ENCODE measurements at places on chromosomes 5 and 9.
A peak's percentile ranks its signal among the peaks of the same experiment; 100 is the strongest.

- DNase-seq: peak; percentile 82
Observed at GRCh38 chr9:124030969-124031451, 19.4 kb downstream of the LHX2 start.

DNA sequence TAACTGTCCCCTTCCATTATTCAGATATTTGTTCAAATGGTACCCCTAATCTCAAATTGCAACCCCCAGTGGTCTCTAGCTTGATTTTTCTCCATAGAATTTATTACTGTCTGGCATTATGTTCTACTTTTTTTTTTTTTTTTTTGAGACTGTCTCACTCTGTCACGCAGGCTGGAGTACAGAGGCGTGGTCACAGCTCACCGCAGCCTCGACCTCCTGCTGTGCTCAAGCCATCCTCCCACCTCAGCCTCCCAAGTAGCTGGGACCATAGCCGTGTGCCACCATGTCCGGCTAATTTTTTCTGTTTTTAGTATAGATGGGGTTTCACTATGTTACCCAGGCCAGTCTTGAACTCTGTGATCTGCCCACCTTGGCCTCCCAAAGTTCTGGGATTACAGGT, 2.0 kb upstream of the REEP5 start:
- DNase-seq: no peak

GRCh38 chr9:32289756-32290155, 94.7 kb upstream of the ACO1 start:
- DNase-seq: no peak

- DNase-seq: no peak
Observed at GRCh38 chr5:133739181-133739780, 126.9 kb upstream of the FSTL4 start.

- no peak for DNase-seq
Observed at GRCh38 chr5:113846941-113847340, 333.4 kb downstream of the YTHDC2 start.

DNA sequence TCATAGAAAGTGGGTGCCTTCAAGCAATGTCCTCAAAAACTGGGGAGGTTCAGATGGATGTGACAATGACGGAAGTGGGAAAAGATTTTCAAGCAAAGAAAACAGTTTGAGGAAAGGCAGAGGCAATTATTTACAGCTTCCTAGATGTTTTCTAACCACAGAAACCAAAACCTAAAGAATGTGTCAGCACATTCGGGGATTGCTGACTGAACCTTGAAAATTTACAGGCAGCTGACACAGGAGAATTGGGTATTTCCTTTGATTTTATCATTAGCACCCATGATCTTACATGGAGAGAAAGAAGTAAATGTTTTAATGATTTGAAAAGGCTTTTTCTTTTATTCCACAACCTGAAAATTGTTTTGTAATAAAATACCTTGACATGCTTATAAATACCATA, 369.0 kb downstream of the ACTL7B start:
- peak; percentile 69 for DNase-seq

DNA sequence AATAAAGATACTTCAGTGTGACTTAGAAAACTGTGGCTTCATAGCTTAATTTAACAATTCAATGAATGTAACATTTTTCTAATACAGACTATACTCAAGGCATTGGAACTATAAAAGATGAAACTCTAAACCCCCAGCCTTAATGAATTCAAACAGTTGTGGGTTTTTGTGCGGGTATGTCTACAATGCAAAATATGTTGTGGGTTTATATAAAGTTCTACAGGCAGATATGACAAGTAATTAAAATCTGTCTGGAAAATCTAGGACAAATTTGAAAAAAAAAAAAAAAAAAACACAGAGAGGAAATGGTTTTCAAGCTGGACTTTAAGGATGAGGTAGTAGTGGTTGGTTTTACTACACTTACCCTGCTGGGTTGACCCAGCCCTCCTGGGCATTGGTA, 467.5 kb upstream of the TLE4 start:
- DNase-seq: peak; percentile 76

- DNase-seq: no peak
Observed at GRCh38 chr5:133353741-133354140, 258.6 kb downstream of the FSTL4 start.

- no peak for DNase-seq
Observed at GRCh38 chr9:131735238-131736128, 4.4 kb downstream of the RAPGEF1 start.

GRCh38 chr9:109017493-109017892, 4.2 kb upstream of the CTNNAL1 start:
- DNase-seq: no peak

DNA sequence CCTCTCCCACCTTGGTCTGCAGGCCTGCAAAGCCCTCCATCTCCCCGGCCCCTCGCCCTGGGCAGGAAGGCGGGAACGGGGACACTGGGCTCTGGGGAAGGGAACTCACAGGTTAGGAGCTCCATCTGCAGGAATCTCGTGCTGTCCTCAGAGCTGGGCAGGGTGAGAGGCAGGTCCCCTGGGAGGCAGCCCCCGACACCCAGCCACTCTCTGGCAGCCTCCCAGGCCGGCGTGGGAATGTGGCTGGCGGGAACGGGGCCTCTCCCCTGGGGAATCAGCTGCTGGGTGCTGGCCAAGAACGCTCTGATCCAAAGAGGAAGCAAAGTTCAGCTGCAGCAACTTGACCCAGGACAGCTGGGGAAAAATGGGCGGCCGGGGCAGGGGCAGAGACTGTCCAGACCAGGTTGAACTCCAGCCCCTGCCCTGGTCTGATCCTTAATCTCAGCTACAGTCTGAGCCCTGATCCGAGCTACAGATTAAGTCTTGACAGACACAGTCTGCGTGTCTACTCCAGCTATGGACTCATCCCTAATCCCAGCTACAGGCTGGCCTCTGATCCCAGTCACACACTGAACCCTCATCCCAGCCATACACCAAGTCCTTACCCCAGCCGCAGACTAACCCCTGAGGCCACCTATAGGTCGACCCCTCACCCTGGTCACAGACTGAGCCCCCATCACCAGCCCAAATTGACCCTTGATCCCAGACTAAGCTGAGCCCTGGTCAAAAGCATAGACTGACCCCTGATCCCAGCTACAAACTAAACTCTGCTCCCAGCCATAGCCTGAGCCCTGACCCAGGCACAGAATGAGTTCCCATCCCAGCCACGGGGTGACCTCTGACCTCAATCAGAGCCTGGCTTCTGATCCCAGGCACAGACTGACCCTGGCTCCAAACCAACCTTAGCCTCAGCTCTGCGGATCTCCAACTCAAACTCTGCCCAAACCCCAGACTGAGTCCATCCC, 37.3 kb upstream of the EGFL7 start:
- peak; percentile 41 for DNase-seq

DNA sequence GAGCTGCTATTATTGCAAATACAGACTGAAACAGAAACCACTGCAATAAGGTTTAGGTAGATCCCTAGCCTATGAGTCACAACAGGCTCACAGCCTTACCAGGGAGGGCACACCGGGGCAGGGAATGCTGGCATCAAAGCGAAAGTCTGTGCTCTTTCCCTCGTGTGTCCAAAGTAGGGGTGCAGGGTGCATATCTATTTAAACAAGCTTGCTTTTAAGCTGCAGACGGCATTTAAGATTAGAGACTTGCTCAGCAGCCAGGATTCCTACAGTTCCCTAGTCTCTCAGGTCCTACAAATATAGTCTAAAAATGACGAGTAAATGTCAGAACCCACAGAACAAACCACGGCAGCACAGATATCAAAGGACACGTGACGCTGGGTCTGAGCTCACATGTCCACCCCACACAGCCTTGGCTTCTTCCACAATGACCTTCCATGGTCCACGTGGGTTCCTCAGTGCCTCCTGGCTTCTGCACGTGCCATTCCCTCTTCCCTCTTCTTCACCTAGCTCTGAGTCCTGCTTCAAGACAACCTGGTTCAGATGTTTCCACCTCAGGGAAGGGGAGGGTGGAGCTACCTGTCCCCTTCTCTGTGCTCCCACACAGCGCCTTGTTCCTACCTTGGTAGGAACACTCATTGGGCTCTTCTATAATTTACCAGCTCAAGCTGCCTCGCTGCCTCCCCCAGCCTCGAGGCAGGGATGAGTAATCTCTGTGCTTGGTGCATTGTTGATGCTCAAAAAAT, 193.2 kb downstream of the MAPKAP1 start:
- DNase-seq: peak; percentile 57

- DNase-seq: no peak
Observed at GRCh38 chr9:137547687-137548543, 2.3 kb downstream of the PNPLA7 start.

- no peak for DNase-seq
Observed at GRCh38 chr5:178545941-178546674, 44.1 kb downstream of the COL23A1 start.

DNA sequence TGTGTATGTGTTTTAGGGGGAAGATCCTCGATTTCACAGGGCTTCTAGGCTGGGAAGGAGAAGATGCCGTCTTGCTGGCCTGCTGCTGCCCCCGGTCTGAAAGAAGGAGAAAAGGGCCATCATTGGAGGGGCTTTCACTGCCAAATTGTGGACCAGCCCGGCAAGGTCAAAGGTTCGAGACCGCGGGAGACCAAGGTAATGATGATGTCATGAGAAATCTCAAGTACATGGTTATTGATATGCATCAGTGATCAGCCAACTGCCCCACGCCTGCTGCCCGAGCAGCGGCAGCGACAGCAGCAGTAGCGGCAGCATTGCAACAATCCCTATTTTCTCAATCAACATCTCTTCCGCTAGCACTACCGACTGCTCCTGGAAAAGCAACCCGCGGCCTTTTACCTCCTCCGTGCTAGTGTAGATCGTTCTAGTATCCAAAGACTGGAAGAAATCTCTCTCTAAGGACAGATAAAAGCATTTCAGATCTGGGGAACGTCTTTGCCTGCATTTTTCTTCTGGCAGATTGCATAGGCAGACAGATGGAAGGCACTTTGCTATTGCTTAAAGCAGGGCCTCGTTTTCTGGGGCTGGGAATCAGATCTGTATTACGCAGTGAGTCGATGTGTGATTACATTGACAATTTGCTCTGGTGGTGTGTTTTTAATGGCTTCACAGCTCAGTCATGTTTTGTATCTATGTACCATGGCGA, 215.3 kb downstream of the MEF2C start:
- no peak for DNase-seq

DNA sequence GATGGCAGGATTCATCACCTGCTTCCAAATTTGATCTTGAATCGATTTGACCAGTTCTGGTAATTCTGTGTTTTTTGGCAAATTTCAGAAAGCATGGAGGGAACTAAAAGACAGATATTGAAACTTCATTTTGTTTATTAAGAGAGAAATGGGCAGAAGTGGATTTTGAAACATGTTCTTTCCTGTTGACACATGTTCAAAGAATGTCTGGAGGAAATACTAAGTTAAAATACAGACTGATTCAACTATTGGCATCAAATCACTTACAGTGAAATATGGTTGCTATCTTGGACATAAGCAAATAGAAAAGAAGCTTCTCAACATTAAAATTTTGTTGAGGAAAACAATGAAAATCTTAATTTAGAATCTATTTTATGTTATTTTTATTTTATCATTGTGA, 19.3 kb upstream of the GZMK start:
- DNase-seq: peak; percentile 56

GRCh38 chr5:143588933-143589662, 185.6 kb upstream of the NR3C1 start:
- no peak for DNase-seq

DNA sequence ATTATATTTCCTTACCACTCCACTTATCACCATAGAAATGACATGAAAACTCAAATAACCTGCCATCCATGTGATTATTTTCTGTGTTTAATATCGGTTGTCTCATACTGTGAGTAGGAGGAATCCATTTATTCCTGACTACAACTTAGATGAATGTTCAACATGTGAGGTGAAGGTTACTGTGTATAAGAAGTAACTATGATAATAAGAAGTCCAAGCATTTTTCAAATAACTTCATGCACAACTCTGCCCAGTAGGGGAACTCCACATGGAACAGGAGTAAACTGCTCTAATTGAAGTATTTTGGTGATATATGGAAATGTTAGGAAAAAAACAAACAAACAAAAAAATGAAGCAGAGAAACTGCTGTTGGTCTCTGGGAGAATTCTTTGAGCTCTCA, 447.5 kb upstream of the GRIN3A start:
- DNase-seq: no peak

DNA sequence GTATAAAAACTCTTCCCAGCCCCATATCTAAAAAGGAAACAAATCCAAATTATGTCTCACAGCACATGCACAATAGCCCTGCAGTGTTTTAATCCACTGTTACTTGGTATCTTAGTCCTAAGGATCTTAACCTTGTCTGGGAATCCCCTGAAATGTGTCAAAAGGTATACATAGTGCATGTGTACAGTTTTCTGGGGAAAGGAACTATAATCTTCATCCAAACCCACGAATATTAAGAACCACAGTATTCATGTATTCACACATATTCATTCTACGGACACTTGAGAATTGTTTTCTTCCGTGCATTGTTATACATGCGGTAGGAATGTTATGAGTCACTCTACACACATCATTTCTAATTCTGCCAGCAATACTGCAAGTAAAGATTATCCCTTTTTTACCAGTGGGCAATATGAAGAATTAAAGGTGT, 47.8 kb upstream of the SNX2 start:
- peak; percentile 78 for DNase-seq

DNA sequence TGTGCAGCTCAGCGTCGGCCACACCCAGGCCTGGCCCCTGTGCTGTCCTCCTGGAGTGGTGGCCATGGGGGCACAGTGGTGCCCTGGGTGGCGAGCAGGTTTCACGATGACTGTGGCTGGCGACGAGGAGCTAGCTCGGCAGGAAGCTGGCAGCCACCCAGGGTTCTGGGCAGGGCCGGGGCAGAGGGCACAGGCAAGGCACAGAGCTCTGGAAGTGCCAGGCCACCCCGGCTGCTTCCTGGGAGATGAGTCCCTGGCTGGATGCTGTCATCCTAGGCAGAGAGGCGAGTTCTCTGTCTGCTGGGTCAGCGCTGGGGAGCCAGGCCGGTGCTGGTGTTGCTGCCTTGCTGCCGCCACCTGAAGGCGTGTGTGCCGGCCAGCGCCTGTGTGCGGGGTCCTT, 51.7 kb downstream of the RXRA start:
- no peak for DNase-seq

DNA sequence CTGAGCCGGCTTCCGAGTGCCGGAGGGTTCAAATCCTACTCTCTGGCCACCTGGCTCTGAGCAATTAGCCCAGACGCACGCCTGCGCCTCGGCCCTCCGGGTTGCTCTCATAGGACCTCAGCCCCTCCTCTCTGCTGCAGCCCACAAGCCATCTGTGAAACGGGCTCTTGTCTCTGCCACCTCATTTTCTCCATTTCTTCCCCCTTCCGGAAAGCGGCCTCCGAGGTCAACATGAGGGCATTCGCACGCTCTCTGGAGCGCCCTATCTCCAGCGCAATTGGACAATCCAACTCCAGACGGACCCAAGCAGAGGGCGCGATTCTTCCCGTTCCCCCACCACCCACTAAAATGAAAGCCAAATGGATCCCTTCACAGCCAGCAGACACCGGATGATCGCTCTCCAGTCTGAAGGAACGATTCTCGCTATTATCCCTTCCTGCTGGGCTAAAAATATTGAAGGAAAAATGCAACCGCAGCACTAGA, 41.5 kb downstream of the VAV2 start:
- DNase-seq: peak; percentile 34

DNA sequence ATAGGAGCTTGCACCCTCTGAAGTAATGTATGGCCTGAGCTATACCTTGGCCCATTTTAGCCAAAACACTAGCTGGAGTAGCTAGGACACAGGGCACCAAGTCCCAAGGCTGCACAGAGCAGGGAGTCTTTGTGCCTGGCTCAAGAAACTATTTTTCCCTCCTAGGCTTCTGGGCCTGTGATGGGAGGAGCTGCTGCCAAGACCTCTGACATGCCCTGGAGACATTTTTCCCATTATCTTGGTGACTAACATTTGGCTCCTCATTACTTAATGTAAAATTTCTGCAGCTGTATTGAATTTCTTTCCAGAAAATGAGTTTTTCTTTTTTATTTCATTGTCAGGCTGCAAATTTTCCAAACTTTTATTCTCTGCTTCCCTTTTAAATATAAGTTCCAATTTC, 1099.2 kb downstream of the CDH18 start:
- DNase-seq: no peak
